NCI-H2081 treated with DMSO at 0.1 percent for 48 hours (cell line): ENCODE measurements at places on chromosomes 12 and 14.
A peak's percentile ranks its signal among the peaks of the same experiment; 100 is the strongest.

GRCh38 chr14:104112609-104113571 is 25.5 kb upstream of the KIF26A start:
- no peak for DNase-seq

- DNase-seq, result peak; percentile 34
Measured at GRCh38 chr14:91246051-91246852, 1.7 kb upstream of the GPR68 start.

DNA sequence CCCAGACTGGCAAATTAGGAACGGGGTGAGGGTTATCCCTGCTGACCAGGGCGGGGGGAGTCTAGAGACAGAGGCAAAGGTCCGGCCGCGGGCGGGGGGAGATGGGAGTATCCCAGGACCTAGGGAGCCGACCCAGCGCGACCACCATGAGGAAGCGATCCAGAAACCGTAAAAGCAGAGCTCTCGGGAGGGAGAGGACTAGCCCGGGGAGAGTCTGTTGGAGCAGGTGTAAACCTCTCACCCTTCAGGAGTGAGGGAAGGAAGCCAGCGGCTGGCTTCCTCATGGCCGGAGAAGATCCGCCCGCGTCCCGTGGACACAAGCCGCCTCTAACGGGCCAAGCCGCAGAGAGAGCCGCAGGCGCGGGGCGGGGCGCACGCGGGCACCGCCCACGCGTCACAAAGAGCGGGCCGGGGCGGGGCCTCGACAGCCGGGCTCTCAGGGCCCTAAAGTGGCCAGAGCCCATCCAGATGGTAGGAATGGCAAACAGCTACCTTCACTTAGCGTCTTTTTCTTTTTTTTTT is at the start of gene ACRBP:
Gene ACRBP (minus strand): TSS at position 350 of the 522 bp plus-strand sequence. CDS start 66 bp downstream, at position 284.
- no peak for DNase-seq

- no peak for DNase-seq
Measured at GRCh38 chr12:45309836-45310626, 94.1 kb downstream of the ANO6 start.

DNA sequence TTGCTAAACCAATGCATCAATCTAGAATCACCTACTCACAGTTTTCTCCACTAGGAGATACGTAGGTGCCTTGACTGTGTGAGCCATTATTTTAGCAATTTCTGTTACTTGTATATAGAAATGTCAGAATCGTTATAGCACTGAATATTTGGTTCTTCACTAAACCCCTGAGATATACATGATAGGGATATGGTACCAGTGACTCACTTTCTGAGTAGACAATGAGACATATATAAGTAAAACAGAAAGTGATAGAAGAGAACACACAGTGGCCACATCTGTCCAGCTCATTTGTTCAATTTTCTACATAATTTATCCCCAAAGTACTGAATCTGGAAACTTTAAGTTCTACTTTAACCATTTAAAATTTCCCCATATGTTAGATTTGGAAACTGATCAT is 1505.5 kb upstream of the TMEM132C start:
- DNase-seq, result no peak

DNA sequence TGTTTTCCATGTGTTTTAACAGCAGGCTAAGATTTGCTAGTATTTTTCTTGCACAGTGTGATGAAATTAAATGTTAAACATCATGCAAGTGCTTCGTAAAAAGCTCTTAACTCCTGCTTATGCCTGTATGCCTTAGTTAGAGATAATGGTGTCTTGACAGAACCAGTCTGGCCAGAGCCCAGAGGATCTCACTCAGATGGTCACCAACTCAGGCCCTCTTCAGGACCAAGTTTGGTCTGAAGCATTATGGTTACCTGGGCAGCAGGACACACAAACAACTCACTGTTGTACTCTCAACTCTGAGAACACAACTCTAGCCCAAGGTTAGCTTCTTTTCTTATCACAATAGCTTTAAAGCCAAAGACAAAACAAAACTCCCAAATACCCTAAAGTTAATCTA is 115.4 kb downstream of the KIF21A start:
- DNase-seq, result no peak

- no peak for DNase-seq
Measured at GRCh38 chr14:77579065-77579464, 37.4 kb downstream of the SPTLC2 start.

GRCh38 chr14:67168110-67168441 is 21.2 kb upstream of the GARIN2 start:
- no peak for DNase-seq

DNA sequence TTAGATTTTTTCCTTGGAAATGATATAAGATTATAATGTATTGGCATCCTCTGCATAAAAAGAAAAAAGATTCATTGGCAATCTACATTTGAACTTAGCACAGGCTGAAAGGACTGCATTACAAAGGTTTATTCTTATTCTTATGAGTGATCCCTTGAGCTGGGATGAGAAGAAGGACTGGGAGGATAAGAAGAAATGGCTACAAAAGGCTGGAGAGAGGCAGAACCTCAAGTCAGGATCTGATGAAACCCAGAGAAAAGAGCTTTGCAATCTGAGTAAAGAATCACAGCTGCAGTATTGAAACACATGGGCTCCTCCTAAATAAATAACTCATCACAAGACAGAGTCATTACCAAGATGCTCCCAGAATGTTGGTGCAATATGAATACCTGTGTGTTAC is 1635.4 kb upstream of the FLRT2 start:
- DNase-seq, result no peak

GRCh38 chr14:50954811-50955372 is 10.6 kb upstream of the PYGL start:
- peak; percentile 60 for DNase-seq

GRCh38 chr12:62724947-62725451 is 210.0 kb downstream of the PPM1H start:
- no peak for DNase-seq

GRCh38 chr12:104698871-104699270 is 242.1 kb downstream of the CHST11 start:
- DNase-seq, result no peak

- DNase-seq, result no peak
Measured at GRCh38 chr14:55514819-55515490, 65.1 kb upstream of the KTN1 start.

- no peak for DNase-seq
Measured at GRCh38 chr12:115941362-115941761, 336.1 kb downstream of the MED13L start.

GRCh38 chr12:114440270-114441038 is 34.5 kb upstream of the TBX5 start:
- no peak for DNase-seq

GRCh38 chr12:2624543-2625288 is 170.1 kb upstream of the FKBP4 start:
- no peak for DNase-seq

DNA sequence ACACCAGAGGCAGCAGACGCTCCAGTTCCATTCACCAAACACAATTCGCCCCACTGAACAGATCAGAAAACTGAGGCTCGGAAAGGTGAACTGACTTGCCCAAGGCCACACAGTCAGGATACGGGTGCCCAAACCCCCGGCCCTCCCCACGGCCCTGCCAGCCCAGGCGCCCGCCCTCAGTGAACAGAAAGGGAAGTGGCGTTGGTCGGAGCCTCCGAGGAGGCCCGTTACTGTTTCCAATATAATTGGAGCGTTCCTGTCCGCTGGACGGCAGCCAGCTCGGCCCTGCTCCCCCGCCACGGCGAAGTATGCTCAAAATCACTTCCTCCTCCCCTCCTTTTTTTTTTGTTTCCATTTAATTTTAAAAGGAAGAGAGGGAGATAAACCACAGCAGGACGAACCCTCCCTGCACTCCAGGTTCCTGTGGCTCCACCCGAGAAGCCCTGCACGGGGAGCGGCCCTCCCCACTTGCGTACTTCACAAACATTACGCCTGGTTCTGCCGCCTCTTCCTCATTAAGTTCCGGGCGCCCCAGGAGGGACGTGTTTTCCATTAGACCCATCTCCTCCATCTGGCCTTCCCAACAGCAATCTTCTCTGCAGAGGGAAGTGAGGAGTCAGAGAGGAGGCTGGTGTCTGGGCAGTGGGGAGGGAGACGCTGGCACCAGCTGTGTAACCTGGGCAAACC is 61.1 kb downstream of the NCOR2 start:
- DNase-seq, result peak; percentile 31

- DNase-seq, result no peak
Measured at GRCh38 chr12:123532808-123533649, 490 bp downstream of the RILPL1 start.

GRCh38 chr12:64608901-64609535 is 1.3 kb upstream of the RASSF3 start:
- DNase-seq, result no peak

GRCh38 chr14:49479432-49479831 is 106.7 kb downstream of the RPS29 start:
- DNase-seq, result no peak

GRCh38 chr14:53915364-53916014 is 41.1 kb downstream of the BMP4 start:
- DNase-seq, result no peak

DNA sequence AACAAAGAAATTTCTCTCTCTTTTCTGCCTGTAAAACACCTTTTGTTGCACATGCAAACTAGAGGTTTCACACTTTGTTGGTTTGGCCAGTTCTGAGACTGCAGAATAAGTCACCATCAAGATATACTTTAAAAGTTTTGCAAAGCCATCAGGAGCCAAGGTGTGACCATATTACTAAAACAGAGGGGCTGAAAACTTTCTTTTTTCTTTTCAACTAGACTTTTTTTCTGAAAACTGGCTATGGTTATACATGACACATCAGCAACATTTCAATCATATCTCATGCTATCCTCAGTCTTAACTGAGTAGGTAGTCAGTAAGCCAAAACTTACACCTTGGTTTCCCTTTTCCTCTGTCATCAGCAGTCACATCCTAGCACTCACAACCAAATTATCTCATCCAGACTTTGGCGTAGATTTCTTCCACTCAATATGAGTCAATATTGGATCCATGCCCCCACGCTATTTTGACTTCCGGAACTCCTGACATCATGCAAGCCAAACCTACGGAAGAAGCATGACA is 4.1 kb upstream of the IFNG start:
- DNase-seq, result no peak

GRCh38 chr12:107798580-107798979 is 24.1 kb downstream of the ASCL4 start:
- no peak for DNase-seq

DNA sequence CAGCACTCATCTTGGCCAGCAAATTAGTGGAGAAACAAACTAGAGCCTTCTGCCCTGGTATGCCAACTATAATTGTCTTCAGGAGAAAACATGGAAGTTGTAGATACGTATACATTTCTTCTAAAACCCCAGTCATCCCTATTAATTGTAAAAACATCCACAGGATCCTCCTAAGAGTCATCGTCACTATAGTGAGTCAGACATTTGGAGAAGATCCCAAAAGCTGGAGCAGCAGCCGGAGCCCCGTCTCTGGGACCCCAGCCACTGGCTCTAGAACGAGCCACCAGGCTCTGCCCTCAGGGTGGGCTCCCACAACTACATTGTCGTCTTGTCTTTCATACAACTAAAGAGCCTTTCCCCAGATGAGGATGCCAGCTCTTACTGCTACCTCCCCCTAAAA is 15.5 kb downstream of the PRKAB1 start:
- no peak for DNase-seq

- no peak for DNase-seq
Measured at GRCh38 chr14:55075628-55076175, 24.3 kb downstream of the MAPK1IP1L start.

GRCh38 chr12:51661199-51661598 is 70.2 kb downstream of the SCN8A start:
- no peak for DNase-seq

GRCh38 chr14:92923744-92924103 is 774 bp downstream of the CHGA start:
- DNase-seq, result no peak

- DNase-seq, result peak; percentile 81
Measured at GRCh38 chr12:11885261-11886038, 185.3 kb upstream of the BCL2L14 start.

DNA sequence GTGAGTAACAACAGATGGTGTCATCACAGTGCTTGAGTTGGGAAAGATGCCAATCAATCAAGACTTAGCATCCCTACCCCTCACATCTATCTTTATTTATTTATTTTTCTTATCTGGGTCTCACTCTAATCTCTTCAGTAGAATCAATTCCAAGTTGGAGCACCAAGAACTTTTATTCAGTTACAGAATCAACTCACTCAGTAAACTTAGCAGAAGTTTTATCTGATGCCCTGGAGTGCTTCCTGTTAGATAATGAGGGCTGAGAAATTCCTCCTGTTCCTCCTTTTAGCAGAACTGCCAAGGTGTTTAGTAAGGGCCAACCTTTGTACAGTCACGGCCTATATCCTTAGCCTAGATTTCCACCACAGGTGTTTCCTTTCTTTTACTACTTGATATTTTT is 11.3 kb upstream of the SLC5A8 start:
- DNase-seq, result no peak

GRCh38 chr12:96886998-96887677 is 19.9 kb upstream of the NEDD1 start:
- no peak for DNase-seq

DNA sequence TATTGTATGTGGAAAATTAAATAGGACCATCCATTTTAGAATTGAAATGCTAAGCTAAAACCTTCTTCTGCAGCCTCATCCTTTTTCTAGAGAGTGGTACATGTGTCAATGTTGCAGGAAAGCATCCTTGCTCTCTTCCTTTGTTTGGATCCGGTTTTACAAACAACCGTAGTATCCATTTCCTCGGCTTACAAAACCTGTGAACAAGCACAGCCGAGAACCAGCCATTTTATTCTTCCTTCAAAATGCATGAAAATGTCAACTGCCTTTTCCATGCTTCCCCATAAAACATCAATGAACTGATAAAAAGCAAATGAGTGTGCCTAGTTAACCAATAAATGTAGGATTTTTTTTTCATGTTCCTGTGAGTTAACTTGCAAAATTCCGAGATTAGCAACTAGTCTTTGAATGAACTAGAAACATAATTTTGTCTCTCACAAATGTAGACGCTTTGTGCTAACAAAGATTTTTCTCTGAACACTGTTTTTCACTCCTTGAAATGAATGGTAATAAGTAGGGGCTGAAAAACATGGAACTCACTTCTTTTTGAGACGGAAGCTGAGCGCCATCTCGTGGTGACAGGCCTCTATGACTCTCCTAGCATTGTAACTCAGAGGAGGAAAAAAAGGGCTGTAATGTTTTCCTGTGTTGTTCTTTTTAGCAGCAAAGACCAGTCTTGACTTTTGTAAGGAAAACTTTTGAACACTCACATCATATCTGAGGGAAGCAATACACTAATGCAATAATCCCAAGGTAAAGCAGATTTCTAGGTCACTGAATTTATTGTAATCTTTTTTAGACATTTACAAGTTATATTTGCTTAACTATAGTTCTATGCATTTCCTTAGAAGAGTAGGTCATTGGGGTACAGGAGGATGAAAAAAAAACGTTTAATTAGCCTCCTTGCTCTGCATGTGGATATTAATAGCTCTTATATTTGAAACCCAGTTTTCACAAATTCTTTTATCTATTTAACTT is 157.4 kb upstream of the FOXG1 start:
- DNase-seq, result peak; percentile 47

- no peak for DNase-seq
Measured at GRCh38 chr12:124289634-124290600, 5.0 kb upstream of the RFLNA start.

GRCh38 chr12:14991069-14991468 is 18.2 kb downstream of the PDE6H start:
- DNase-seq, result no peak

GRCh38 chr12:46266869-46267574 is 1.8 kb downstream of the SLC38A1 start:
- DNase-seq, result no peak

- no peak for DNase-seq
Measured at GRCh38 chr12:53324113-53324778, 2.8 kb upstream of the AAAS start.
